Upper lobe of right lung (tissue), 1 donor: ENCODE measurements at places on chromosomes 1 and 21. TPM values are rescaled to one million over a fixed set of nuclear protein-coding genes. Genes with fewer than 3 reads are reported as not detected.
A peak's percentile ranks its signal among the peaks of the same experiment; 100 is the strongest.

Gene NOS1AP
- 4.9 TPM for total RNA-seq

DNA sequence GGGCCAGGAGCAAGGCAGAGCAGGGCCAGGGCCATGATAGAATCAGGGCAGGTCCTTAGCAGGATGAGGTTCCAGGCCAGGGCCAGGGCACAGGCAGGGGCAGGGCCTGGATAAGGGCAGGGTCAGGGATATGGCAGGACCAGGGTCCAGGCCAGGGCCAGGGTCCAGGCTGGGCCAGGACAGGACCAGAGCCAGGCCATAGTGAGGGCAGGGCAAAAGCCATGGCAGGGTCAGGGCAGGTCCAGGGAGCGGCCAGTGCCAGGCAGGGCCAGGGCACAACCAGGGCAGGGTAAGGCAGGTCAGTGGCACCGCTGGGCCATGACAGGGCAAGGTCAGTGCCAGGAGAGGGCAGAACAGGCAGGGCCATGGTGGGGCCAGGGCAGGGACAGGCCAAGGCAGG, 152.2 kb downstream of the LIPI start:
- H3K27ac ChIP-seq, result no peak overlapping the region
- no peaks in the 10 kb centered on the region for H3K36me3 ChIP-seq
- peak; percentile 61 for DNase-seq
- no peaks in the 10 kb centered on the region for H3K27me3 ChIP-seq

DNA sequence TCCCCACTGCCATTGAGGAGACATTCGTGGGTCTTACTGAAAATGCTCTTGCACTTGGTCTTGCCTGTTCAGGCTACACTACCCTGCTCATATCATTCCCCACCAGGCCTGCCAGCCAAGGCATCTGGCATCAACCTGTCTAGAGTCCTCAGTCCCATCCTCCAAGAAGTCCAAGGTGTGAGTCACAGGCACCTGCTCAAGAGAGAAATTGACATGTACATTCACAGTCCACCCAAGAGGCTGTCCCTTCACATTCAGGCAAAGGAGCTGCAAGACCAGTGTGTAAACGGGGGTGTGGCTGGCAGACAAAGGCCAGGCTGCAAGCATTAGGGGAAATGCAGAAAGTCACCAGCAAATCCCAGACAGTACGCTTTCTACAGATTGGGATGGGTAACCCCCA, 13.1 kb upstream of the PLA2G2C start:
- H3K27me3 ChIP-seq, result no peaks in the 10 kb centered on the region
- no peaks in the 10 kb centered on the region for H3K36me3 ChIP-seq
- peaks cover 3% of the 10 kb centered on the region for H3K4me1 ChIP-seq
- no peak for DNase-seq

DNA sequence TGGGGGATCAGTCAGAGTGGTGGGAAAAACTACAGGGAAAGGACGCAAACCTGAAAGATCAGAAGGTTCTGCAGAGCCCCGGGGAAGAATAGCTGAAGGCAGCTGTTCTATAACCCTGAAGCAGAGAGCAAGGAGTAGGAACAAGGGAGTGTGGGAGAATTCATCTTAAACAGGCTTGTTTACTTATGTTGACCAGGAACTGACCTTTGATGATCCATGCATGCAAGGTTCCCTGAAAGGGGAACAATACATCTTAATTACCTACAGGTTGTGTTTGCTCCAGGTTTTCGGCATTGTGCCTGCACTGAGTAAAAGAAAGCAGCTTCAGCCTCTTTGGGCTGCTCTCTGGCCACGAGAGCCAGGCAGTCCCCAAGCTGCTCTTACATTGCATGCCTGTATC, 18.7 kb upstream of the FAM43B start:
- no peak overlapping the region for H3K27ac ChIP-seq
- peaks cover 26% of the 10 kb centered on the region for H3K27me3 ChIP-seq
- no peaks in the 10 kb centered on the region for H3K4me1 ChIP-seq
- no peak for DNase-seq
- H3K4me3 ChIP-seq, result no peak overlapping the region

DNA sequence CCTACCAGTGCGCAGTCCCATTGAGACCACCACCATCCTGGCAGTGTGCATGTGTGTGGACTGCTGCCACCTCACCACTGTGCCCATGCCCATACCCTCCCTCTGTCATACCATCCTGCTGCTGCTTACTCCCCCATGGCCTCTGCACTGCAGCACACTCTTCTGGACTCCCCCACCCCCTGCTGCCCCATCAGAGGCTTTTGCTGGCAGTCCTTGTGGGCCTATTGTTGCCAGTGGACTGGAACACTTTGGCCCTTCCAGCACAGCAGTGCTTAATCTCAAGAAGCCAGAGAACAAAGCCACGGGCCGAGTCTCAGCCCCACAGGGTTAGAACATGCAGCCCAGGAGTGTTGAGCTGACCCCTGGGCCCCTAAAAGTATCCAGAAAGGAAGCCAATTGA, 41.9 kb upstream of the IVNS1ABP start:
- no peak overlapping the region for H3K27ac ChIP-seq
- no peaks in the 10 kb centered on the region for H3K27me3 ChIP-seq
- no peak for DNase-seq
- no peaks in the 10 kb centered on the region for H3K36me3 ChIP-seq
- no peak overlapping the region for H3K4me3 ChIP-seq

DNA sequence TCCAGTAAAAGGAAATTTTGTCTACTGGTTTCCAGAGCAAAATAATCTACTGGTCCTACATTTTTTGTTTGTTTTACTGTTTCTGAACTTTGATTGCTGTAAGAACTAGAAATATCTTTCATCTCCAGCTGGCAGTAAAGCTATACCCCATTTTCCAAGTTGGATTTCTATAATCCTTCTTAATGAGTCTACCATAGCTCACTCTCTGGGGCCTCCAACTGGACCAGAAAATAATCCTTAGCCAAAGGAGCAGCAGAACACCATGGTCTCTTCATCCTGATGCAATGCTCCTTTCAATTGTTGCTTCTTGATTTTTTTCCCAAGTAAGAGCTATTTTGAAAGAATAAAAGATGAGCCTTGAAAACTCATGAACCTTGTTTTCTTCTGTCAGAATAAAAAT, 110.0 kb upstream of the COL11A1 start:
- H3K36me3 ChIP-seq, result no peaks in the 10 kb centered on the region
- no peak overlapping the region for H3K4me3 ChIP-seq
- H3K27ac ChIP-seq, result no peak overlapping the region
- no peak for DNase-seq

GRCh38 chr1:48093147-48093546, 96.0 kb upstream of the TRABD2B start:
- no peak for DNase-seq
- H3K27ac ChIP-seq, result no peak overlapping the region
- H3K4me1 ChIP-seq, result no peaks in the 10 kb centered on the region
- no peak overlapping the region for H3K4me3 ChIP-seq
- no peaks in the 10 kb centered on the region for H3K36me3 ChIP-seq
- H3K27me3 ChIP-seq, result peaks cover 18% of the 10 kb centered on the region

DNA sequence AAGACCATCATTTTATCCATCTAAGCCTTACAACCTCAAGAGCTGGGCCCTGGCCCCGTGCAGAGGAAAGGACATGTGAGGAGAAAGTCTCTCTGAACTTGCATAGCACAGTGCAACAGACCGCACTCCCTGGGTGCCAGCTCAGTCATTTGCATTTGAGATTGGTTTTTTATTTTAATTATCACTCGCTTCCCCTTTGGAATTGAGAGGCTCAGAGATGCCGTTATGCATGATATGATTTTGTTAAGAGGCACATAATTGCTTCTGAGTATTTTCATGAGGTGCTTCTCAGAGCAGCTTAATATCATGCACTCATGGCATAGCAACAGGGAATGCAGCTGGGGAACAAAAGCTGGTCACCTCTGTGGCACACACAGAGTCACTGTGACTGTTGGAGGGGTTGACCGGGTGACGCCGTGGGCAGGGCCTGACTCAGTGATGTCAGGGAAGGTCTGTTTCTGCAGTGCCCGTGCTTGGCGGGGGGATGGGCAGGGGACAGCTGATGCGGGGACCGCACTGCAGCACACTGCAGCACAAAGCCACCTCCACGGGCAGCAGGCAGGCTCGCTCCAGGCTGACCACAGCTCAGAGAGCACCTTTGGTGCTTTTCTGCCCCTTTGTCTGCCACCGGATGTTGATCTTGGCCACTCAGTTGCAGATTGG, 43.2 kb upstream of the VAMP3 start:
- H3K36me3 ChIP-seq, result no peaks in the 10 kb centered on the region
- H3K4me3 ChIP-seq, result no peak overlapping the region
- no peak for DNase-seq
- no peak overlapping the region for H3K27ac ChIP-seq
